ENCODE measurements at places on chromosomes 1 and 21.

DNA sequence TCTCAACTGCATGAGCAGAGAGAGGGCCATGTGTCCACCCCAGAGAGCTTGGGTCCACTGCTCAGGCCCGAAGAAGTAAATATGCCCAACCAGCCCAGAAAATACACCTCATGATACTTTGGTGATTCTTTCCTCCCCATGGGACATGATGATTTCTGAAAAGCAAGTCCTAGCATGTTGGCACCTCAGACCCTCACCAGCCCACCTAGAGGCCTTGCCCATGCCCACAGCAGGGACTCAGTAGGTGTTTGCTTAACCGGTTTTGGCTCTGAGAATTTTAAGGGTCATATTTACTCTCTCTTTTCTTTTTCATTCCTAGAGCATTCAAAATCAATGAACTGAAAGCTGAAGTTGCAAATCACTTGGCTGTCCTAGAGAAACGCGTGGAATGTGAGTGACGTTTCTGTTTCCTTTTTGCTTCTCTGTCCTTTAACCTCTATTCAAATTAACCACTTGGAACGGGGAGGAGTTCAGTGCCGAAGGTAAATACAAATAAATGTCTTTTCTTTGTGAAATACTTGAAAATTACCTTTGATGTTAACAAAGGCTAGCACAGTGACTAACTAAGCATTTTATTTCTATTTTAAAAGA, 79.7 kb downstream of the PDE9A start:
- no peak for DNase-seq

DNA sequence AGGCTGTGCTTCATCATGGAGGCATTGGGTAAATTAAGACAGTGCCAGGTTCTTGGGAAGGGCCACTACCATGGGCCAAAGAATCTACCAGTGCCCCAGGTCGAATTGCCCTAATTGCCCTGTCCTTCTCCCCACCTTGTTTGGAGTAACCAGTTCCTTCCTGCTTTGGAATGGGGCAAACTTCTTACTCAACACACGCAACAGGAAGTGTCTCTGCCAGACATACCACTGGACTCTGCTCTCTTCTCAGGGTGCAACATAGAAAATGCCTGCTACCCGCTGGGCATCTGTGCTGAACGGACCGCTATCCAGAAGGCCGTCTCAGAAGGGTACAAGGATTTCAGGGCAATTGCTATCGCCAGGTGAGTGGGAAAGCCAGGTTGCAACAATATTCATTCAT, 15.8 kb downstream of the CDA start:
- no peak for DNase-seq

DNA sequence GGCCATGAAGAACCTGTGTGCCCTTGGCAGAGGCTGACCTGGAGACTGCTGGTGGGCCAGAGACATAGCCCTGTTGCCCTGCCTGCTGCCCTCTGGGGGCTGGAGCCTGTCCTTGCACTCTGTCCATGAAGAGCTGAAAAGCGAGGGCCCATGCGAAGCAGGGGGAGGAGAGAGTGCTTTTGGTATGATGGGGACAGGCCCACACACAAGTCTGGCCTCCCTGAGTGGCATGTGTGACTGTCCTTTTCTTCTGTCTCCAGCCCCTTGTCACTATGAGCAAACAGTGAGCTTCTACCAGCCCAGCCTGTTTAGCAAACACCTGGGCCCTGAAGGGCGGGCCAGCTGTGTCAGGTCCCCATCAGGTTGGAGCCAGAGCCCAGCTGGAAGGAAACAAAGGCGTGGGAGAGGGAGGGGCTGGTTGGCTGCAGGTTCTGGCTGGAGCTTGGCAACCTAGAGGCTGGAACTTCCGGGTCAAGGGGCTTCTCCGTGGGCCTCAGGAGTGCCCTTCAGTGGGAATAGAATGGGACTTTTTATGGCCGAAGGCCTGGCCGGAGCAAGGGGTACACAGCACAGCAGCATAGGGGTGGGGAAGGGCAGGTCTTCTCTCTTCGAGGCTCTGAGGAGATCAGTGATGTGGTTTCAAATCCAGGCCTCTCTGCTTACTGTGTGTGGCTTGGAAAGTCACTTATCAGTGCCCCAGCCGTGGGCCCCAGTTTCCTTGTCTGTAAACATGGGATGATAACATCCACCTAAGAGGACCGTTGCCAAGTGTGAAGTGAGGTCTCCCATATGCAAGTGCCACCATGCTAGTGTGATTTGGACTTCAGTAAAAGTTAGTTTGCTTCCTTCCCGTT, 14.3 kb downstream of the QSOX1 start:
- no peak for DNase-seq

DNA sequence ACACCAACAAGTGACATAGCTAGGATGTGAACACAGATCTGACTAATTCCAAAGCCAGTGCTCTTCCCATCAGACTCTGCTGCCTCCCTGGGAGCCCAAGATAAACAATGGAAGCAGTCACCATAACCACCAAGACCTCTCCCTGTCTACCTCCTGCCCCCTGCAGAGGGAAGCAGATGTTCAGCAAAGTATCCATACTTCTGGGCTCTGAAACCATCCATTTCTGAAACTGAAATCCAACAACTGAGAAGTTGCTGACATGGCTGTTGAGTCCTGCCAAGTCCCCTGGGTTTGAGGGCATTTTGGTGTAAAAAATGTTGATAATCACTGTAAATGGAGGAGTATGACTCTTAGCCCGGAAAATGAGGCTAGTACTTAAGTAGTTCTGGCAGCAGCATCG, 102.1 kb downstream of the TYW3 start:
- DNase-seq = no peak

DNA sequence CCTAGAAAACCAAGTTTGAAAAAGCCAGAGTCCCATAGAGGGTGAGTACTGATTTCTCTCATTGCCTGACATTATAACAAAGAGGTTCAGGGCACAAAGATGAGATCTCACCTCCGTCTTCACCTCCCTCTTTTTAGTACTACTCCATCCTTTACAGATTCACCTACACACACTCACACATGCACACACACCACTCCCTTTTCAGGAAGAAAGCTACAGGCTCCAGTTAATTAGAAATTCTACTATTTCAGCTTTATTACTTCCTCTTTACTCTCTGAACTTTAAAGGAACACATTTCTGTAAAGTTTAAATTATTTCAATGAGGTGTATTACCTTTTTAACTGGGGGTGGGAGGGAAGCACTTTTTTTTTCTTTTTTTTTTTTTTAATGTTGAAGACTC, 59.6 kb upstream of the PRDX6 start:
- no peak for DNase-seq

Measured in spinal cord (tissue), 10 donors.